ENCODE measurements at places on chromosomes 2 and 18. TPM values are rescaled to one million over a fixed set of nuclear protein-coding genes. Genes with fewer than 3 reads are reported as not detected.

GRCh38 chr2:228675091-228675490 lies 493.6 kb upstream of the SPHKAP start:
- H3K4me3 ChIP-seq = no peak overlapping the region

- no peaks in the 10 kb centered on the region for H3K4me1 ChIP-seq
- H3K27ac ChIP-seq = no peak overlapping the region
- H3K27me3 ChIP-seq = no peaks in the 10 kb centered on the region
Observed at GRCh38 chr2:221494556-221494955, 77.5 kb downstream of the EPHA4 start.

- H3K36me3 ChIP-seq = no peaks in the 10 kb centered on the region
- no peaks in the 10 kb centered on the region for H3K27me3 ChIP-seq
- H3K4me1 ChIP-seq = no peaks in the 10 kb centered on the region
- no peak overlapping the region for H3K27ac ChIP-seq
Observed at GRCh38 chr2:176445956-176446355, 176.7 kb downstream of the MTX2 start.

GPC1 gene
- 91.9 TPM for total RNA-seq

ST6GAL2 gene
- total RNA-seq = 7.5 TPM

DNA sequence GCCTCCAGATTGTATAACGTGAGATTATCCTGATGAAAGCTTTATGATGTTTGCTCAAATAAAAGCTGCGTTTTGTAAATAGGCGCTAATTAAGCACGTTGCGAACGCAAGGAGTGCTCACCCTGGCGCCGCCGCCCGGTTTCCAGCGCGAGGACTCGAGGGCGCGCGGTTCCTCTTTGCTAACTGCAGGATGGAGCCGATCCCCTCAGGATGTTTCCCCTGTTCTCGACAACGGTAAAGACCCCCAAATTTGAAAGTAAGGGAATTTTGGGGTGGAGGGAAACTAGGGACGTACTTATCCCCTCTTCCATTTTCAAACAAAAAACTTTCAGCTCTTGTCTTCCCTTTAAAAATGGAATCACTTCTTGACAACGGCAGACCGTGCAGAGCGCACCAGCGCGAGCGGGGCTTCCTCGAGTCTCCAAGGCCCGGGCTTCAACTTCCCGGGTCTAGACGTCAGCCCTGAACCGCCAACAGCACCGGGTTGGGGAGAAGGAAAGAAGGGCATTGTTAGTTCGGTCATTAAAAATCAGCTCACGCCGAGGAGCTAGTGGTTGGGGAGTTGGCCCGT lies 1.1 kb upstream of the GBX2 start:
- H3K4me1 ChIP-seq = peaks cover 90% of the 10 kb centered on the region
- no peak overlapping the region for H3K4me3 ChIP-seq
- no peaks in the 10 kb centered on the region for H3K36me3 ChIP-seq
- DNase-seq = no peak
- H3K27ac ChIP-seq = no peak overlapping the region

DNA sequence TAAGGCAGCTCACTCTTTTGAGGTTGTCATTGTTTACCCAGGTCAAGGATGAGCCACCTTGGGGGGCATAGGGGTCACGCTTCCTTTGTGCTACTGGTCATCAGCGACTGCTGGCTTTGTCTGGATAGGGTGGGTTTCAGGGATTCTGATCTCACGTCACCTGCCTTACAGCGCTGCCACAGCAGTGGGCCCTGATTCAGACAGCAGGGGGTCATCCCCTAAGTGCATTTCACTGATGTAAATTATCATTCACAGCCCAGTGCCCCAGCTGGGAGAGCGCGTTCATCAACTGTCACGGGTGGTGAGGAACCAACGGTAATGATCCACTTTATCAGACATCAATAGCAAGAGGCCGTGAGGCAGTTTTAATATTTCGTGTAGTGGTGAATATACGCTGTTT lies 291.2 kb downstream of the NEDD4L start:
- no peaks in the 10 kb centered on the region for H3K36me3 ChIP-seq
- H3K4me1 ChIP-seq = no peaks in the 10 kb centered on the region
- DNase-seq = no peak
- H3K27ac ChIP-seq = no peak overlapping the region

DNA sequence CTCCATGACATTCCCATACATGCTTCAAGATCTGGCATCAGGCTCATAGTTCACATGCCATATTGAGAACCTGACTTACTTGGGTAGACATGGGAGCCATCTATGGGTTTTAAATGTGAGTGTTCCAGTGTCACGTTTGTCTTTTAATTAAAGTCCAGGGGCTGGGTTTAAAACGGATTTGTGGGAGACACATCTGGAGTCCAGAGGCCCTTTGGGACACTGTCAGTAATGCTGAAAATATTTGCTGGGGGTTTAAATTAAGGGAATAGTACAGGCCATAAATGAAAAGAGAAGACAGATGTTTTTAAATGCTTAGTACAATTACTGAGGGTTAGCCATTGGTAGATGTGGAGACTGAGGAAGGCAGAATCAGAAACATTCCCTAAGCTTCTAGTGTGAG lies 478.0 kb downstream of the PID1 start:
- no peak overlapping the region for H3K27ac ChIP-seq
- H3K36me3 ChIP-seq = no peaks in the 10 kb centered on the region
- no peak for DNase-seq

DNA sequence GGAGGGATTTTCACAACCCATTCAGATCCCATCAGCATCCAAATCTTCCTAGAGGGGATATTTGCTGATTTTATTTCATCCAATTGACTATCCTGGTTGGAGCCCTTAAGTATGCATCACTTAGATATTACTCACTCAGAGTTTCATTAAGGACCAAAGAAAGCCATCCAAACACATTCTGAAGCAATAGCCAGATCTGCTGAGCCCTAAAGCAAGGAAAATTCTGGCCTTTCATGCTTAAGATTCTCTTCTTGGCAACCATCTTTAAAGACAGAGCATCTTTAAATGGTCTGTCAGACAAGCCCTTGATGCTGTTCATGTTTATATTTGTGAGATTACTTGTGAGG lies 40.9 kb upstream of the C1D start:
- no peak overlapping the region for H3K27ac ChIP-seq
- DNase-seq = no peak
- no peak overlapping the region for H3K4me3 ChIP-seq
- no peaks in the 10 kb centered on the region for H3K4me1 ChIP-seq
- no peaks in the 10 kb centered on the region for H3K36me3 ChIP-seq
- H3K27me3 ChIP-seq = no peaks in the 10 kb centered on the region

ZNF396 gene
- 1.7 TPM for total RNA-seq
